NCI-H1048 (cell line): ENCODE measurements at places on chromosomes 6 and 20.
A peak's percentile ranks its signal among the peaks of the same experiment; 100 is the strongest.

DNA sequence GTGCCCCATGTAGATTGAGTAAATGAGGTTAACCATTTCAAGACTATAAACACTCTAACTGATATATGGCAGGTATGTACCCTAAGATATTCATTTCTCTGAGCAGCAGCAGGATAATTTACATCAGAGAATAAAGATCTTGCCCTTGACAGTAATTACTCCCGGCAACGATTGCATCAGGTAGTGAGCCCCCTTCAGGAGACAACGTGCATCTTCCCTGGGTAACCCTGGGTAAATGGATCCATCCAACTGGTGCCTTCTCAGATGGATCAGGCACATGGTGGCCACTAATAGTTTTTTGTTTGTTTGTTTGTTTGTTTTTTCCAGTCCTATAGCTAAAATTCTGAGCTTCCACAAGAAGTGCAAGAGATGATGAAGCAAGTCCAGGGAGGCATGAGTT lies 469.4 kb upstream of the SLC35B3 start:
- DNase-seq = no peak

DNA sequence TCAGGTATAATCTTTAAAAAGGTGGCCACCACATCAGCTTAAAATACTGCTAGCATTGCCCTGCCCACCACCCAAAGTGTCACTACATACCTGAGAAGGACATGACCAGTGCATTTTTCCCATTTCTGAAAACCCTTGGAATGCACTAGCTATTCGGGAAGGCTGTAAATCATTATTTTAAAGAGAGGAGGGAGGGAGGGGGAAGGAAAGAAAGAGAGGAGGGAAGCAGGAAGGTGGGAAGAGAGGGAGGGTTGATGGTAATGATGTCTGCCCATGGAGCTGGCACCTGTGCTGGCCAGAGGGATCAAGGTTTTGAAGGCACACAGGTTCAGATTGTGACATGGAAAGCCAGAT lies 32.4 kb downstream of the VAPB start:
- no peak for DNase-seq

DNA sequence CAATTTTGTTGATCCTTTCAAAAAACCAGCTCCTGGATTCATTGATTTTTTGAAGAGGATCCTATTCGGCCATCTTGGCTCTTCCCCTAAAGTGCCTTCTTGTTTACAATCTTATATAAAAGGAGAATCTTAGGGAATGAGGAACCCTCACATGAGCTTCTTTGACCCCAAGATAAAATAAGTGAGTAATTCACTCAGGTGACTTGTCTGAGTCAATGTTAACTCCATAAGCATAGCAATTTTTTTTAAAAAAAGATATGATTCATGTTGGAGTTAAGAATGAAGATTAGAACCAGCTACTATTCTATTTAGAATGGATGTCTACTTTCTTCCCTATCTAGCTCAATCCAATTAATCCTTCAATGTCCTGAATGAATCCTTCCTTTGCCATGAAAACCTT lies 21.0 kb downstream of the WASF1 start:
- DNase-seq = no peak

DNA sequence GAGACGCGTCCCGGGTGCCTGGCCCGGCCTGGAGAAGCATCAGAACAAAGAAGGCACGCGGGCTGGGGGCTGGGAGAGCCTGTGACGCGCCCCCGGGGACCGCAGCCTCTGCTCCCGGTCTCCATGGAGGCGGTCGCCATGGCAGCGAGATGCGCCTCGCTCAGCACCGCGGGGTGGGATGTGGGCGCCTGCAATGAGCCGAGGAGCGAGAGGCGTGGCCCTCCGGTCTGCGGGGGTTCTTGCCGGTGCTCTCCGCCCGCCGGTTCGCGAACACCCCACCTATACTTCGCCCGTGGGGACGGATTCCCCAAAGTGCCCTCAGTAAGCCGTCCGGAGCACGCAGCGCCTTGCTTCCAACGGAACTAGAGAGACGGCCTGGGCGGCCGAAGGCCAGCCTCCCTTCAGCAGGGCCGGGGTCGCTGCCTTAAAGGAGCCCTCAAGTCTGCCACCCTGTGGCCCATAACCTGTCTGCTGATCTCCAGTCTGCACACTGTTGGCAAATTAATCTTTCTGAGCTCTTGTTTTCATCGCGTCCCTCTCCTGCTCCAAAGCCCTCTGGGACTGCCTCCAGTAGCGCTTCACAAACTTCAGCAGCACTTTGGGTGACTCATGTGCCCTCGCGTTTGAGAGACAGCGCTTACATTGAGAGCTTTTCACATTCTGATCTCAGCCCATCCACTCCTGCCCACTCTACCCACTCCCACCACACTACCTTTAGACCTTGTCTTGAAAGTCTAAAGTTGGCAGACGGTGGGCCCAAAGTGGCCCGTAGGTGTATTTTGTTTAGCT lies 983 bp upstream of the ADISSP start:
- DNase-seq = peak; percentile 25

DNA sequence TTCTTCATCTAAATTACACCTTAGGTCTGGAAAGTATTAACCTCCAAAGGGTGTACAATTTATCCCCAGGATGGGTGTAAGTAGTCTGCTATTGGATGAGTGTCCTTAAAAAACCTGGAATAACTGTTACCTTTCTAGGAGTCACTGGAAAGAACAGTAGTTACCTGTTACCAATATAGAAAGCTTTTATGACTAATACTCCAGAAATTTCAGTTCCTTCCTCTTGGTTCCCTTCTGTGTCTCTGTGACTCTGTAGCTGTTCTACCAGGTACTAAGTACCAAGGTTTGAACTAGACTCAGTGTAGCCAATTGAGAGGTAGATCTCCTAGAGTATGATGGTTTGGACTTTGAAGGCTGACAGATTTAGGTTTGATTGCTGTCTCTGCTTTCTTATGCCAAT lies 47.0 kb upstream of the TBX18 start:
- DNase-seq = no peak

DNA sequence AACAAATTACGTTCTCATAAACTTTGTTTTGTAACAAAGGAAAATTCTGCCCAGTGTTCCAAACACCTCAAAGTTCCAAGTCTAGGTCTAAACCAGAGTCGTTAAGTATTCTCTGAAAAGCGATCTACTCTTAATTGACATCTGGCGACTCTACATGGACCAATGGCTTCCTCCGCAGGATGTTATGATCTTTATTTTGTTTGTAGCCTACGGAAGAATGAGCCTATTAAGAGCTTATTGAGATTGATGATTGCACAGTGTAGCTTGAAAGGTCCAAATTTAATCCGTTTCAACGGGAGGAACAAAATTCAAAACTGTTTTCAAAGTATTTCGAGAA lies 61.1 kb downstream of the FAM217A start:
- DNase-seq = peak; percentile 14

DNA sequence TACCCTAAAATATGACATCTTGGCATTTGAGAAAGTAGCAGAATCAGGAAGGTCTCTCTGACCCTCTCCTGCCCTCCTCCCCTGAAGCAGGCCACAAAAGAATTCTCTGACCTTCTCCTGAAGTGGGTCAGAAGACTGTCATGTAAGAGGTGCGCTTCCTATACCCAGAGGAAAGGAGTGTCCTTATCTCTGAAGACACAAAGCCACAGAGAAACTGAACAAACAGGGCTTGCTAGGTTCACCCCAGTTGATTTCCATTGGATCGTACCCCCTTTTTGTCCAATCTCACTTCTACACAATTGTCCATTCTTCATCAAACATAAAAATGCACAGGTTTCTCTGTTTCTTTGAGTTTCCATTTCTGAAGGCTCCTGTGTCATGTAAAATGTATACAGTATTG lies 272.0 kb upstream of the SOX4 start:
- DNase-seq = no peak

DNA sequence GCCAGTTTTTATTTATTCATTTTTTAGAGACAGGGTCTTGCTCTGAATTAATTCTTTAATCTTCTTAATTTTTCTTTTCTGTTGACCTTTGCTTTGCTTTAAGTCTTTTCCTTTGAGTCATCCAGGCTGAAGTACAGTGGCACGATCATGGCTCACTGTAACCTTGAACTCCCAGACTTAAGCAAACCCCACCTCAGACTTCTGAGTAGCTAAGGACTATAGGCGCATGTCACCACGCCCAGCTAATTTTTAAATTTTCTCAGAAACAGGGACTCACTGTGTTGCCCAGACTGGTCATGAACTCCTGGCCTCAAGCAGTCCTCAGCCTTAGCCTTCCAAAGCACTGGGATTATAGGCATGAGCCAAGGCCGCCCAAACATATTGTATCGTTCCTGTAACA lies 71.3 kb upstream of the GNRH2 start:
- DNase-seq = no peak

- no peak for DNase-seq
These were observed 22.7 kb upstream of the CD2AP start for GRCh38 chr6:47454713-47455396.

GRCh38 chr6:108080010-108080780 lies 5.7 kb upstream of the OSTM1 start:
- DNase-seq = no peak

DNA sequence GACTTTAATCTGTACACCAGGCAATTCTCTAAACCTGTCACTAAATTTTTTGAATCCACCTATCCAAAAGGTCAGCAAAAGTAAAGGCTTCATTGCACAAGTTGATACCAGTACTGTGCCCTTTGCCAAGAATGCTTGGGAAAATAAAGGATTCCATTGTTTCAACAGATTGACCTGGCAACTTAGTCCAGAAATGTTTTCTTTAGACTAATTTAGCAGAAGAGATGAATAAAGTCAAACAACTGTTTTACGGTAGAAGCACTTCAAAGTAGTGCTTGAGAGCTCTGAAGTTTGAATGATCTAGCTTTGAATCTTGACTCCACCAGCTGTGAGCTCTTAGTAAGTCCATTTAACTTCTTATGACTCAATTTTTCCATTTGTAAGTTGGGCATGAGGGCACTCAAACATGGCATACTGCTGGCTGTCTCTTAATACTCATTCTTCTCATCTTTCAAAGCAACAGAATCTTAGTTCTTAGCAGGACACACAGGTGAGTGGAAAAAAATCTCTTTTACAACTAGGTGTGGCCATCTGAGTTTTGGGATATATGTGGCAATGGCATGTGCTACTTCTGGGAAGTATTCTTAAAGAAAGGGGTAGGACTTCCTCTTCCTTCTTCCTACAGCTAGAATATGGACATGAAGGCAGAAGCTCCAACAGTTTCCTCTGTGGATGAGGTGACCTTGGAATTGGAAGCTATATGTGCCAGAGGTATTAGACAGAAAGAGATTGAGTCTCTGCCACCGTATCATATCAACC lies 55.9 kb upstream of the LOC128125822 start:
- DNase-seq = no peak

DNA sequence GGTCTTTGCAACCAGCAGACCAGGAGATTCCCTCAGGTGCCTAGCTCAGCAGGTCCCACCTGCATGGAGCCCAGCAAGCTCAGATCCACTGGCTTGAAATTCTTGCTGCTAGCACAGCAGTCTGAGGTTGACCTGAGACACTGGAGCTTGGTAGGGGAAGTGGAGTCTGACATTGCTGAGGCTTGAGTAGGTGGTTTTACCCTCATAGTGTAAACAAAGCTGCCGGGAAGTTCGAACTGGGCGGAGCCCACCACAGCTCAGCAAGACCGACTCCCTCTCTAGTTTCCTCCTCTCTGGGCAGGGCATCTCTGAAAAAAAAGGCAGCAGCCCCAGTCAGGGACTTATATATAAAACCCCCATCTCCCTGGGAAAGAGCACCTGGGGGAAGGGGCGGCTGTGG lies 34.3 kb downstream of the PRSS35 start:
- DNase-seq = no peak

GRCh38 chr20:62709537-62709905 lies 885 bp downstream of the NTSR1 start:
- no peak for DNase-seq

DNA sequence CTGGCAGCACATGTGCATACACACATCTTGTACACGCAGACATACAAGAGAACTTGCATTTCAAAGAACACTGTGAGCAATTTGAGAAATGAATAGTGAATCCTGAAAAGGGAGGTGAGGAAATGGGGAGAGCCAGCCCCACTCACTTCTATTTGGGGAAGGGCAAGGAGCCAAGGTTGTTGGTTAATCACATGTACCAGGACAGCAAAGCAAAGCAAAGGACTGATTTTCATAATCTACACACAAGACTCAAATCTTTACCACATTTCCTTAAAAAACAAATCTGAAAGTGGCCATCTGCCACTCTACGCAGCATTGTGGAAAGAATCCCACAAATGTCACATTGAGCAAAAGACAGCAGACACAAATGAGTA lies 35.0 kb upstream of the KIF16B start:
- no peak for DNase-seq

GRCh38 chr20:62678553-62678952 lies 30.1 kb upstream of the NTSR1 start:
- DNase-seq = no peak

- DNase-seq = no peak
These were observed 165.1 kb upstream of the PCSK2 start for GRCh38 chr20:17061715-17062114.

GRCh38 chr6:167973148-167973885 lies 24.2 kb upstream of the KIF25 start:
- no peak for DNase-seq

DNA sequence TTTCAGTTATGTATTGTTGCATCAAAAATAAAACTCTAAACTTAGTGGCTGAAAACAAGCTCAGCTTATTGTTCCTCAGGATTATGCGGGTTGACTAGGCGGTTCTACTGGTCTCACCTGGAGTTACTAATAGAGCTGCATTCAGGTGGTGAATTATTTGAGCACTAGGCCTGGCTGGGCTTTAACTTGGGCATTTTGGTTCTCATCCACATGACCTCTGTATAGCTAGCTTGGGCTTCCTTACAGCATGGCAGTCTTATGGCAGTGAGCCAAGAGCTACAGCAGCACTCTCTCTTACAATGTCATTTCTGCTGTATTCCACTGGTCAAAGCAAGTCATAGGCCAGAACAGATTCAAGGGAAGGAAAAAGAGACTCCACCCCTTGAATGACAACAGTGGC lies 1.6 kb downstream of the PGBD1 start:
- no peak for DNase-seq

GRCh38 chr6:105380634-105381033 lies 22.2 kb downstream of the PREP start:
- no peak for DNase-seq

- no peak for DNase-seq
These were observed 36.2 kb upstream of the HMGA1 start for GRCh38 chr6:34200340-34200971.

GRCh38 chr6:88922775-88923548 lies 40.5 kb downstream of the RNGTT start:
- DNase-seq = no peak

DNA sequence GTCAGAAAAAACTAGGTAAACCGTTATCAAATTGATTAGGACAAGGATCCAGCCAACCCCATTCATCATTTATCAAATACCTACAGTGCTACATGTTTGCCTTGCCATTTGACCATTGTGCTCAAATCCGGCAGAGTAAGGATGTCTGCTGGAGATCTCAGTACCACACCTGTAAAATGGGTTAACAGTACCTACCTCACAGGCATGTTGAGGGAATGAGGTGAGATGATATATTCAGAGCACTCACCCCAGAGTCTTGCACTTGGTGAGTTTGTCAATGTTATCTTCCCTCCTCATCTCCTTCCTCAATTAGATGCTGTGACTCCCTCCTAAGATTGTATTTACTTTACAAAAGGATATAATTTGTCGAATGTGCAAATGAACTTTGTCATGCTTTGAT lies 54.5 kb upstream of the DSP start:
- DNase-seq = no peak

- peak; percentile 76 for DNase-seq
These were observed 664 bp upstream of the BAG6 start for GRCh38 chr6:31652925-31653724.

- no peak for DNase-seq
These were observed 129.9 kb downstream of the FYN start for GRCh38 chr6:111743360-111743759.
